ENCODE measurements at places on chromosomes 6 and 20.

- no peak for DNase-seq
Observed at GRCh38 chr6:117989086-117989485, 82.0 kb downstream of the SLC35F1 start.

DNA sequence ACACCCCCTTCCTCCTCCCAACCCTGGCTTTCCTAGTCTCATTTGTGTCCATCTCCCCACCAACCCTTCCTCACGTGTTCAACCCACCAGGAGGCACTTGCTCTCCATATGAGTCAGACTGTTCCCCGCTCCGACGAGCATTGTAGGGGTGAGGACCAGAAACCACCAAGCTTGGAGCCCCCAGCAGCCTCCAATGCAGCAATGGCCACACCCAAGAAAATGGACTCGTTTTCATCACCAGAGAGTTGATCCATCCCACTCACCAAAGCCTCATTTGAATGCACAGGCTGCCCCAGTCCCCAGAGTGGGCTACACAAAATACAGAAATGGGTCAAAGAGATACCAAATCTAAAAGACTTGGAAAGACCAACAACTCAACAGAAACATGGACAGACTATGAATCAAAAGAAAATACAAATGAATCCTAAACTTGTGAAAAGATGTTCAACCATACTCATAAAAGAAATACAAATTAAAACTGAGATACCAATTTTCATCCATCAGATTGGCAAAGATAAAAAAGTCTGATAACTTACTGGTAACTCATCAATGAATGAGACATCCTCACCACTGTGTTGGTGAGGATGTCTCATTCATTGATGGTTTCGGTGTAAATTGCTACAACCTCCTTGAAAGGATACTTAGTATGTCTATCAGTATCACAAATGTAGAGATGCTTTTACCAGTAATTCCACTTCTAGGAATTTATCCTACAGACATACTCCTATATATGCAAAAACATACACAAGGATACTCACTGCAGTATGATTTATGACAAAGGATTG, 68.1 kb downstream of the TRERF1 start:
- DNase-seq = no peak

- DNase-seq = no peak
Observed at GRCh38 chr6:82861121-82861520, 204.5 kb downstream of the UBE3D start.

DNA sequence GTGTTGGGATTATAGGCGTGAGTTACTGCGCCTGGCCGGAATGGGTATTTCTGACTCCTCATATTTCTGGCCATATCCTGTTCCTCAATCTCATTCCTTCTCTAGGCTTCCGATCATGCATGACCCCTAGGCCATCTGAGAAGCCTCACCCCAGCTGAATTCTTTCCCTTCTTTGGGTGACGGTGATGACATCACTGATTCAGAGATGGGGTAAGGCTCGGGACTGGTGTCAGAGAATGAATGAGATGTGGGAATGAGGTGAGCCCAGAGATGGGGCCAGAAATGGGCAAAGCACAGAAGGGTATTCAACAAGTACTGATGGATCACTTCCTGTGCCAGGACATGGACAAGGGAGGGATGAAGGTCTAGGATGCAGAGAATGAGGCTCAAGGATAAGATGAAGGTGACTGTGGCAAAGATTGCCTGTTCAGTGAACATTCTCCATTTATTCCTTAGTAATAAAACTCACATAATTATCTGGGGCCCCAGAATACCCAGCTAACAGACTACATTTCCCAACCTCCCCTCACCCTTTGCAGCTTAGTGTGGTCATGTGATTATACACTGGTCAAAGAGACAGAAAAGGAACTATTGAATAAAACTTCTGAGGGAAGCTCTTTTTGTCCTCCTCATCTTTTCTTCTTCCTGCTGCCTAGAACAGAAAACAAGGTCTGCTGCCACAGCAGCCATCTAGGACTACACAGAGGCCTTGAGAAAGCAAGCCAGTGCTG, 39.6 kb downstream of the KIAA0319 start:
- no peak for DNase-seq

- DNase-seq = no peak
Observed at GRCh38 chr6:16639684-16640480, 121.4 kb downstream of the ATXN1 start.

- DNase-seq = peak; percentile 45
Observed at GRCh38 chr6:86856937-86857563, 80.3 kb upstream of the HTR1E start.

DNA sequence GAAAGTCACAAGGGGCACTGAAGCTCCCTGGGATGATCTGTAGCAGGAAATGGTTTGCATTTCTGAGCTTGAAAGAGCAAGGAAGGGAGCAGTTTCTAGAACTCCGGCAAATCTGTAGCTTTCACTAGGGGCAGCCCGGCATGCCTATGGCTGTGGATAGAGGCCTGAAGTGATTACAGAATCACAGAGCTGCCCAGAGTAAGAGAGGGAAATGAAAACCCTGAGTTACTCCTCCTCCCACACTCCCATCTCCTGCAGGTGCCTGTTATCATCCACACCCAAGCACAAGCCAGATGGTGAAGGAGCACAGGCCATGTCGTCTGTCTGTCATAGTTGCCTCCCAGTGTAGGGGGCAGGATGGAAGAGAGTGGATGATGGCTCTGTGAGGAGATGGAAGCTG, 37.1 kb downstream of the HLA-F start:
- no peak for DNase-seq

- DNase-seq = no peak
Observed at GRCh38 chr6:83860359-83860755, 868 bp downstream of the CYB5R4 start.

DNA sequence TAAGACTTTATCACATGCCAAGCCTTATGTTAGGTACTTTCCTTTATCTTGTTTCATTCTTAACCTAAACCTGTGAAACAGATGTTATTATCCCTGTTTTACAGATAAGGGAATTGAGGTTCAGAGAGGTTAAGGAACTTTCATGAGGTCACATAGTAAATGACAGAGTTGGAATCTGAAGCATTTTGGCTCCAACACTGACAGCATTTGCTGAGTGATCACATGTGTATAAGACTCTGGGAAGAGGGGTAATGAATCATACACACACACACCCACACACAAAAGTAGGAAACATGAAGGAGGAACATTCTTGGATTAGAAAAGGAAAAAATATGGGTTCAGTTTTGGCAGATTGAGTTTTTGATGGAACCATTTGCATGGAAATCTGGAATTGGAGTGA, 212.5 kb downstream of the GJA1 start:
- DNase-seq = no peak

DNA sequence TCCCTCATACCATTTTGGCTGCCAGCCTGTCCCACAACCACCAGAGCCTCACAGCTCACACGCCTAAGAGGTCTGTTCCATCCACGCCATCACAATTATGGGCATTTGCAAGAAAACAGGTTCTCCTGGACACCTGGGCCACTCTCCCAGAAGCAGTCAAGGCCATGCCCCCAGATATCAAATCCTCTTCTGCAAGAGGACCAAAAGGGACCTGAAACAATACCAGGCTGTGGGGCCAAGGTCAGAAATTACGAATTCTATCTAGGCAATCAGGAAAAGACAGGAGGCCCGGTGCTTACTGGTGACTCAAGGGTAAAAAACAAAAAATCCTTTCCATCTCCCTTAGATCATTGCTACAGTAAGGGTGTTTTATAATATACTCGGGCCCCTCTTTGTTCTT, 69.8 kb downstream of the ZMYND8 start:
- DNase-seq = no peak

GRCh38 chr6:39263303-39264037, 34.2 kb upstream of the KCNK5 start:
- peak; percentile 96 for DNase-seq
